Stimulated activated CD8-positive, alpha-beta memory T cell treated with anti-CD3 and anti-CD28 coated beads, Interleukin-7, amount 100 ng/mL, for 4 hours (primary cell): ENCODE measurements at places on chromosomes 16 and 17.

DNA sequence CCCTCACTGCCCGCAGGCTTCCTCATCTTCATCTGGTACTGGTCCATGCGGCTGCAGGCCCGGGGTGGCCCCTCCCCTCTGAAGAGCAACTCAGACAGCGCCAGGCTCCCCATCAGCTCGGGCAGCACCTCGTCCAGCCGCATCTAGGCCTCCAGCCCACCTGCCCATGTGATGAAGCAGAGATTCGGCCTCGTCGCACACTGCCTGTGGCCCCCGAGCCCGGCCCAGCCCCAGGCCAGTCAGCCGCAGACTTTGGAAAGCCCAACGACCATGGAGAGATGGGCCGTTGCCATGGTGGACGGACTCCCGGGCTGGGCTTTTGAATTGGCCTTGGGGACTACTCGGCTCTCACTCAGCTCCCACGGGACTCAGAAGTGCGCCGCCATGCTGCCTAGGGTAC, 4.7 kb upstream of the ADGRG3 start:
- no peak for DNase-seq

DNA sequence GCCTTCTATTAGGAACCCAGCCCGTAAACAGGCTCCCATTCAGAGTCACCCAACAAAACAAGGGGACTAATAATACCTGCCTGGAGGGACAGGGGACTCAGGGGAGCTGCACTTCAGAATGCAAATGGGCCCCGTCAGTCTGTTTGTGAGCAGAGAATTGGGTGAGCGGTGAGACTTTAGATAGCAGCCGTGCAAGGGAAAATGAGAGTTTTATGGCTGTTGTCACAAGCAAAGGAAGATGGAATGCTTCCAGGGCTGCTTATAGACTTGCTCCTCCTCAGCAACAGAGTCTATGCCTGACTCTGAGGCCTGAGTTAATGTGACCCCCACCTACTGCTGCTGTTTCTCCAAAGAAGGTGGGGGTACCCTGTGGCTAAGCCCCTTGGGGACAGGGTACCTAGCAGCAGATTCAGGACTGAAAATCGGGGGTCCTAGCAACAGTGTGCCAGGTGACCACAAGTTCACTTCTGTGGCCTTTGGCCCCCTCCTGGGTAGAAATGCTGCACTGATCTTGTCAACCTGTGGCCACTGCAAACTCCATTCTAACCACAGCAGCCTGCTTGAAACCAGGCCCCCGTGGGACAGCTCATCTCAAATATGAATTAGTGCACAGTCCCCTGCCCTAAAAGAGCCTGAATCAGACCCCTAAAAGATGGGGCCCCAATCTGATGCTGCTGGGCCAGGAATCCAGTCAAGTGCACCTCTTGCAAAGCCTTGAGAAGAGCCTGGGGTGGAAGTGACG, 126.4 kb downstream of the C16orf78 start:
- DNase-seq = no peak

GRCh38 chr16:80788027-80788426, 16.4 kb downstream of the CDYL2 start:
- no peak for DNase-seq

DNA sequence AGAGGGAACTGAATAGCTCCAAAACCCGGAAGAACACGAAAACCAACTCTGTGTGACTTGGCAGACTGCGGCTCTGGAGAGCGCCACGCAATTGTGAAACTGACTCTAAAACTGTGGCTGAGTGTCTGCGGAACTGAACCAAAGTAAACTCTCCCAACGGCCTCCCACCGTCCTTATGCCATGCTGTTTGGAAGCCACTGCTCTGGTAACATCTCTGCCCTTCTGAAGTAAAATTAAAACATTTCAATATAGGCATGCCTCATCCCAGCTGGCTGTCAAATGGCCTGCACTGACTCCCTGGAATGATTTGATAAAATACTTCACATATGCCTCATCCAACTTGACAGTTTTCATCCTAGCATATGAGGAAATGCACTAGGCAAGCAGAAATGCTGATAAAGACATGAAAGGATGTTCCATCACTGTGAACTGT, 70.2 kb downstream of the PARN start:
- no peak for DNase-seq

GRCh38 chr17:63950940-63951907, 19.1 kb upstream of the CD79B start:
- DNase-seq = no peak

GRCh38 chr17:4165301-4166010, 22.5 kb downstream of the CYB5D2 start:
- DNase-seq = no peak

- DNase-seq = no peak
Measured at GRCh38 chr17:44356241-44356640, 7.4 kb downstream of the FAM171A2 start.

- no peak for DNase-seq
Measured at GRCh38 chr16:50067290-50067853, 1.6 kb downstream of the HEATR3 start.

DNA sequence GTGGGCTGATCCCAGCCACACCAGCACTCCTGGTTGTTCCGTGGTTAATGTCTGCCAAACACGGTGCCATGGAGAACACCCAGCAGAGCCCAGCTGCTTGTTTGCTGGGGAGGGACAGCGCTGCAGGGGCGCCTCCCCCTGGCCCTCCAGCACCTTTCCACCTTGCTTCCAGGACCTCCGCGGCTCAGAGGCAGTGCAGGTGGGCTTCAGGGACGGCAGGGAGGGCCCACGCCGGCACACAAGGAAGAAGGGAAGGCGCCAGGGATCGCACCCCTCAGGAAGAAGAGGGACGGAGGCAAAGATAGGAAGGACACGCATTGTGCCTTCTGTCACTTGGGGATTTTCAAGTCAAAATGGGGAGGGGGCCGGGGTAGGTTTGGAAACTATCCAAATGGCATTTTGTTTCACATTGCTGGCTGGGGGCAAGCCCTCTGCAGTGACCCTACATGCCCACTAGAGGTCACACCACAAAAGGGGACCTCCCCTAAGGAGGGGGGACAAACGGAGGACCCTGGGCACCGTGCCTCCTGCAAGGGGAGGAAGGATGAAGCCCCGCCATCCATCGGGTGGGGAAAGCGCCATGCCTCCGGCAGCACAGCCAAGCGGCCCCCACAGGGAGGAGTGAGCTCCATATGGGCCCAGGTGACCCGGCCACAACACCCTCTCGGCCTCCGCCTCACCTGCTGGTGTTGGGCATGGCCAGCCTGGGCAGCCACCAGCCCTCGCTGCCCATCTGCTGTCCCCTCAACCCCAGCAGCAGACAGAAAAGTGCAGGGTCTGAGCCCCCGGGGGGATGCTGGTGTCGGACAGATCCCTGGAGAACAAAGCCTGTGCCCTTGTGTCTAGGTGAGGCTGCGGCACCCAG, 7.5 kb upstream of the C16orf95 start:
- DNase-seq = peak; percentile 17

DNA sequence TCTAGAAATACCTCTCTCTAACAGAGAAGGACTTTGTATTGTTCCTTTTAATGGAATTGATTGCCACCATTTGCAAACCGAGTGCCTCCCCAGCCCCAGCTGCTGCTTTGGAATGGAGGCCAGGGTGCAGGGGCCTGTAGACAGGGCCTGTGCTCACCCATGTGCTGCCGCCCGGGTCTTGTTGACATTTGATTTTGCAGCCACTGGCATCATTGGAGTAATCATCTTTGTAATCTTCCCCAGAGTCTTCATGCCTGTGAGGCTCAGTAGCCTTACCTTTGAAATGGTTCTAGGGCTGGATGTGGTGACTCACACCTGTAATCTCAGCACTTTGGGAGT, 119.8 kb downstream of the CLEC16A start:
- no peak for DNase-seq

GRCh38 chr17:28427371-28427770, 21.4 kb upstream of the SLC46A1 start:
- no peak for DNase-seq

DNA sequence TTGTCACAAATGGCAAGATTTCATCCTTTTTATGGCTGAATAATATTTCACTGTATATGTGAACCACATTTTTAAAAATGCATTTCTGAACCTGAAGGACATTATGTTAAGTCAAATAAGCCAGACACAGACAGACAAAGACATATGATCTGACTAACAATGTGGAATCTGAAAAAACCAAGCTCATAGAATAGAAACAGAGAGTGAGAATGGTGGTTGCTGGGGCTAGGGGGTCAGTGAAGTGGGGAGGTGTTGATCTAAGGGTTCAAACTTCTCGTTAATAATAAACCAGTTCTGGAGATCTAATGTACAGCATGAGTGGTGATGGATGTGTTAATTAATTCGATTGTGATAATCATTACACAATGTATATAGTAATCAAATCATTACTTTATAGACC, 475.1 kb downstream of the WWOX start:
- DNase-seq = no peak

- no peak for DNase-seq
Measured at GRCh38 chr16:87057211-87057881, 259.8 kb downstream of the C16orf95 start.

DNA sequence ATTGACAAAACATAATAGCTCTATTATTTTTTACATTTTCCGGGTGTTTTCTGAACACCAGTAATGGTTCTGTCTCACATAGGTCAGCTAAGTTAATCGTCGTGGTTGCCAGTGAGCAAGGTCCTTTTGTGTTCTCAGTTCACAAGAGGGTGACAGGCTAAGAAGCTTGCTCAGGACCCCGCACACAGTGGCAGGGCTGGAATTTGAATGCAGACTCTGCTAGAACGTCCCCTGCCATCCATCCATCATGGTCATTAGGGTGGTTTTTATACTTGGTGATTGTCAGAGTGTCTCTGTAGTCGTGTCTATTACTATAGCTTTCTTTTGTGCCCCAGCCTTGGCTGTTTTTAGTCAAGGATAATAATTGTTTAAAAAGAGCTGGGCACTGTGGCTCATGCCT, 176.2 kb downstream of the SNX29 start:
- no peak for DNase-seq

DNA sequence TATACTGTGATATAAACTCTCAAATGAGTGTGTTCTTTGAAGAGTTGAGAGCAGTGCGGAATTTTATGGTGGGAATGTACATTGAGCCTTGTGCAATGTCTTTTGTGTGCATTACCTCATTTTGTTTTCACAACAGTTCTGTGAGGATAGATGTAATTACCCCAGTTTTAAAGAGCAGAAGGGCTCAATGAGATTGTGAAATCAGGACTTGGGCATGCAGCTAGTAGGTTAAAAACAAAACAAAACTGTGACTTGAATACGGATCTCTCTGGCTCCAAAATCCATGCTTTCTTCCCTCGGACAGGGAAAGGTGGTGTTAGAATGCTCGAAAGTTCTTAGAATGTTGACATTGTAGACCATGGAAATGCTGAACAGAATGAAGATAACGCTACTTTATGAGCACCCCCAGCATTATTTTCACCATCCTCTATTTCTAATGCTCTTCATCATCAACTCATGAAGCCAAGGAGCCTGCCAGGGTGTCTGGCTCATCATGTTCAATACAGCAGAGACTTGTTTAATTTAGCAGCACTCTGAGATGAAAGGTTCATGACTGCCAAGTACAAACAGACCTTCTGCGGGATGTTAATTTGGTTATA, 17.1 kb downstream of the MRTFB start:
- DNase-seq = no peak

DNA sequence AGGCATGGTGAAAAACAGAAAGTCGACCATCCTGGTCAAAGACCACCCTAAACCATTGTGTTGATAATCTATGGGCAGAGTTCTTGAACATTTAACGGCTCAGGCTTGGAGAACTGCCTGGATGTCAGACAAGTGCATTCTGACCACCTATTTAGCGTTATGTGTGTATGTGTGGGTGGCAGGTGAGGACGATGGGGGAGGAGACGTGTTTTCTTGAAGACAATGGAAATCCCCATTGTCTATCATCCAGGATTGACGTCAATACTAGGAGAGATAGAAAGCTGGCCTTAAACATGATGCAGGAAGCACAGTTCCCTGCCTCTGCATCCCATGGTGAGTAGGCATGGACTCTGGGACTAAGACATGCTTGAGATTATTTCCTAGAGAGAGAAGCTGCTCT, 157.4 kb upstream of the MAF start:
- no peak for DNase-seq

DNA sequence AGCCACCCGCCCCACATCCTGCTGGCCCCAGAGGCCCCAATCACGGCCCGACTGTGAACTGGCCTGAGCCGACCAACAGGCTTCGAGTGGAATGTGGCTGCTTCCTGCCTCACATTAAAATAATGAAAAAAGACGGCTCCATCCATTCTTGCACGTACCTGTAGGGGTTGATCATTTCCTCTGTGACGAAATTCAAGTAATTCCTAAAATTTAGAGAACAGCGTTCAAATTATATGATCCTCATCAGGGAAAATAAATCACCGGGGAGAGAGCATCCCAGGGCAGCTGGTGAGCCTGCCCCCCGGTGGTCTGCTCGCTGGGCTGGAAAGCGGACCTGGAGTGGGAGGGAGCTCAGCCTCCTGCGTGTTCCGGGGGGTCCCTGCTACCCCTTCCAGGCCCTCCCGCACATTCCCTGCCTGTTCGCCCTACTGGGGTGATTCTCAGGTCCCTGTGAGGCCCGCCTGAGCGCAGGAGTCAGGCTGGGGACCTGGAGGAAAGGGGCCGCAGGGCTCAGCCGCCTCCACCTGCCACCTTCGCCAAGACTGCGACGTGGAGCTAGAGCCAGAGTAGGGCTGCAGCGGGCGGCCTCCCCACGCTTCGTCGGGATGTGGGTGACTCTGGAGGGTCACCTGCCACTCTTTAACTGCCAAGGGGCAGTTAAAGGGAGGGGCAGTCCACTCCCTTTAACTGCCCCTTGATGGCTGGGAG, 28.9 kb downstream of the SLC7A5 start:
- no peak for DNase-seq

- no peak for DNase-seq
Measured at GRCh38 chr17:75899767-75900468, 3.2 kb upstream of the TRIM65 start.

DNA sequence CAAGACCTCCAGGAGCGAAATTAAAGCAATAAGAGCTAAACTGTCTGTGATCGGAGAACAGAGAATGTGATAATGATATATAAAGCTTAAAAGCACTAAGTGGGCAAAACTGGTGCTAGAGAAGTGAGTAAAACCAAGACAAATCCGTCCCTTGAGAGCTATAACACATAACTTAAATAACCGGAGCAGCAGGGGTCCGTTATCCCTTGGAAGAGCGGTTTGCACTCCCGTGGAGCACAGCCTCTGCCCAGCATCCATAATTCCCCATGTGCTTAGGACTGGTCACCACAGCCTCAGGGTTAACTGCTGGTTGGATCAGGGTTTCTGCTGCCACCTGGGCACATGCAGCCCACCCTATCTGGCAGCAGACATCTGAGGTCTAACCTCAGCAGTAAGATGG, 489.0 kb downstream of the NPIPA7 start:
- no peak for DNase-seq

DNA sequence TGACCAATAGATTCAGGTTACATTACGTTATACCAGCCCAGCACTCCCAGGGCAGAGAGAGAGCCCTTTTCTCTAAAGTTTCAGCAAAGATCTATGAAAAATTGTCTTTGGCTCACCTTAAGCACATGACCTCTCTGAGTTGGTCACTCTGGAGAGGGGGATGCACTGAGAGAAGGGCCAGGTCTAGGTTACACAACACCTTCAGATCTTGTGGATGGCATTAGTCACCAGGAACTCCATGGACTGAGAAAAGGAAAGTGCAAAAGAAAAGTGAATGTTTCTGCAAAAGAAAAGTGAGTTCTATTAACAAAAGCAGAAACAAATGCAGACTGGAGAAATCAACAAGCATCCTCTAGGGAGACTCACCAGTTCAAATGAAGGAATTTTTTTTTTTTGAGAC, 253.3 kb upstream of the SALL1 start:
- DNase-seq = no peak
